Neural crest cell (in vitro differentiated cells): ENCODE measurements at places on chromosomes 6 and 20.

GRCh38 chr6:28824793-28825731 is 98.7 kb downstream of the TRIM27 start:
- no peak for DNase-seq

DNA sequence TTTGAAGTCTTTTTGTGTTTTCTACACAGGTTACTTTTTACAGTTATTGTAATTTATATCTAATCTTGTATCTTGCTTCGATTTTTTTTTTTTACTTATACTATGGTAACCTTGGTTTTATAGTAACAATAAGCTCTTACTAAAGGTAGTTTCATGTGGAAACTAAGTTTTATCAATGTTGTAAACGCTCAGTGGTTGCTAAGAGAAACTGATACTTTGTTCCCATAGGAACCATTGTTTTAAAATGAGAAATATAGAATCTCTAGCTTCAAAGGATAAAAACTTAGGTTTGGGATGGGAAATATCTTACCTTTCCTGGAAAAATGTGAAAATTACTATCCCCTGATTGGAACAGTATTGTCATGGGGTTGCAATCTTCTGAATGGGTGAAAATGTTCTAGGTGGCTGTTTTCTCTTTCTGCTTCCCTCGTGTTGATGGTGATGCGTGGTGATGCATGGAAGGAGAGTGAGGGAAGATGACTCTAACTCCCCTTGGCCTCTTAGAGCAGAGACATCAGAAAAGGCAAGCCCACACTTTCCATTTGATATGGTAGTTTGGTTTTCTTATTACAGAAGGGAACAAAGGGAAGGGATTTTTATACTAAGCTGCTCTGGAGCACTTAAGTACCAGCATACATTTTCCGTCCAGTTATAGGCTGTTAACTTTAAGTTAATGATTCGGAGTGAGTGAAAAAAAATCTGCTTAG is 23.5 kb upstream of the BACH2 start:
- DNase-seq = no peak

GRCh38 chr20:56091628-56092234 is 86.4 kb upstream of the CBLN4 start:
- no peak for DNase-seq

- DNase-seq = no peak
Observed at GRCh38 chr6:160420253-160420968, 72.2 kb downstream of the SLC22A3 start.

- no peak for DNase-seq
Observed at GRCh38 chr6:14061643-14062042, 55.9 kb upstream of the CD83 start.

- DNase-seq = no peak
Observed at GRCh38 chr6:53894091-53894490, 99.3 kb downstream of the LRRC1 start.

DNA sequence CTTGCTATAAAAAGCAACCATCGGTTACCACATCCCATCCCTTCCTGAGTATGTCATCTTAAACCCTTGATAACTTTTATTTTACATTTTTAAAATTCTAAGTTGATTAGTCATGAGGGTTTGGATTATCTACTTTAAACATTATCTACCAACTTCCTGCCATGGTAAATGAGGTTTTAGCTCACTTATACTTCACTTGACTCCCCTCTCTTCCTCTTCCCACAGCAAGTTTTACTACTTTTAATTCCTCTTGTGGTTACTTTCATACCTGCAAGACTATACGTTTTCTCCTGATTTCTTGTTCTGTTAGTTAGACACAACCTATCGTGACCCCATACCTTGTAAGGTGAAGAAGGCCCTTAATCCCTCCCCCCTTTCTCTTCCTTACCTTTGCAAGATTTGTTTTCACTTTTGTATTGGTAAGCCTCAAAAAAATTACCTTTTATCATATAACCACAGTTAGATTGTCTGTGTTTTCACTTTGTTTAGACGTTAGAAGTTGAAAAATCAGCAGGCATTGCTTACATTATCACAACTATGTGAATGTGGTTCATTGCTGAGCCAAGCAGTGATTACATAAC is 60.1 kb upstream of the OGFRL1 start:
- DNase-seq = no peak

DNA sequence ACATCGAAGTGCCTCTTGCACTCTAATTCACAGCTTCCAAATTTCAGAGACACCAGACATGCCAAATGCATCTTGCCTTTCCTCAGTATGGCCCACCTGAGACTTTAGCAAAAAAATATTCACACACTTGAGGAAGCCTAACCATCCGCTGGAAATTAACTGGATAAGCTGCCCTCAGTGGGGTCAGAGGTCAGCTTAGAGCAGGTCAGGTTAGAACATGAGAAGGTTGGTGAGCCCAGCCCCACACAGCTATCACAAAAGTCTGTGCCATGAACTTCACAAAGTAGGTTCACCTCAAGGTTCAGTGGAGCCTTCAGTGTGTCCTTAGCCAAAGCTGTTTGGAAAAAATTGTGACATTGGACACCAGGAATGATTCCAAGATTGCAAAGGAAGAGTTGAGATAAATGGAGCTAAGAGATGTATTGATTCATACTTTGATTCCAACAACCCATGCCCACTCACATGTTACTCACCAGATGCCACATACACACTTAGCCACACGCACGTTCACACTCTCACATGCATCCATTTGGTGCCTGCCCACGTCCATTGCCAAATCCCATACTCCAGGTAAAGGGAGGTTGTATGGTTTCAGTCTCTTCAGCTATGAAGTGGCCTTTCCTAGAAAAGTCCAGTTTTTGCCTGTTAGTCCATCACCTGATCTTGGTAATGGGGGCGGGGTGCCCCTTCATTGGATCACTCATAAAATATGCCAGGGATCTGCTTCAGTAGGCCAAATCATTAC is 11.1 kb downstream of the BAK1 start:
- no peak for DNase-seq

- no peak for DNase-seq
Observed at GRCh38 chr6:25130518-25130917, 148.7 kb upstream of the CARMIL1 start.

DNA sequence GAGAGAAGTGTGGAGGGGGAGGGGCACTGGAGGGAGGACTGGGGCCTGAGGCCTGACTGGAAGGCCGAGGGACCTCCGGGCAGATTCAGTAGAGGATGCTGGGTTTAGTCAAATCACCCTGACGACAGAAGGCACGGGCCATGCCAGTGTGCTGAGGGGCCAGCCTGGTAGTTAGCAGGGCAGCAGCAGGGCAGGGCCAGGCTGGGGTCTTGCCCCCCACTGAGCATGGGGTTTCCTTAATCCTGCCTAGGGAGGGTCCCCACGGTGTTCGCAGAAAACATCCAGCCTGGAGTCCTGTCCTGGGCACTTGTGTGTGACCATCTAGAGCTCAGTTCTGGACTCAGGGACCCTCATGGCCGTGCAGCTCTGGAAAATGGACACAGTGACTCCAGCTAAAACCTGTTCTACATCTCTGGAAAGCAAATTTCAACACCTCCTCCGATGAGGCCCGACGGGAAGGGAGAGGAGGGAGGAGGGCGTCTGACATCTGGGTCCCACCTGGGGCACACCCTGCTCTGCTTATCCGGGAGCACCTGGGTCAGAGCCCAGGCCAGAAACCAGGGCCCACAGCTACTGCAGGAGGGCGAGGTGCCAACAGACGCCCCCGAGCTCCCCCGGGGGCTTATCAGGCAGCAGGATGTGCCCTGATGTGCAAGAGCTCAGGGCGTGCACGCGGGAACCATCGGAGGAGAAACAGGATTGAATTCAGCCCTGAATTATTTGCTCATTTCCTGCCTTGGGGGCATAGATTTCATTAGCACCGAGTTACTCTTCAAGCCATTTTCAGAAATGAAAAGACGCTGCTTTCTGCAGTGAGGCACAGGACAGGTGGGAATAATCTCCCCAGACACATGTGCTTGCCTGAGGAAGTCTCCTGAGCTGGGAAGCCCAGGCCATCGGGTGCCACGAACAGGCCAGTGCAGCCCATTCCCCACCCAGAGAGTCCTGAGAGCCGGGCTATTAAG is 78.0 kb upstream of the MPC1 start:
- DNase-seq = no peak

DNA sequence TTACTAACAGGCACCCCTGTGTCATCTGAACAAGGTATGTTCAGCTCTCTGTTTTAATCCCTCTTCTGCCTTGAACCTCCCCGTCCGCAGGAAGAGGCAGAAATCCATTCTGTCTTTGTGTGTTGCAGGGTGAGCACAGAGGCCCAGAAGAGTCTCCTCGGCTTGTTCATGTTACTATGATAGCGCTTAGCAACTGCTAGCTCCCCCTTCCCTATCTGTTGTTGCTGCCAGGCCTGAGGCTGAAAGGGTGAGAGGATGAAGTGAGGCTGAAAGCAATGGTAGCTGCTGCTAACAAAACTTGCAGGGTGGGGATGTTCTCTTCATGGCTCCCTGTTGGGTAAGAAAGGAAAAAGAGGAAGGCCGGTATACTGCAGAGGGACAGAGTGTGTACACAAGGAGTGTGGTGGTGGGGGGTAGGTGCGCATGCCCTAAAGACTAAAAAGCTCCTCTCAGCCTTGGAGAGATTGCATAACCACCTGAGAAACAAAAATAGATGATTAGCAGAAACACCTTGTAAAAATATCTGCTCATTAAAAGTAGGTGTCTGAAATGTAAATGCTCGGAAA is 55.2 kb upstream of the CITED2 start:
- DNase-seq = peak; percentile 4

- DNase-seq = no peak
Observed at GRCh38 chr6:119043783-119044182, 34.7 kb downstream of the FAM184A start.

- DNase-seq = peak; percentile 26
Observed at GRCh38 chr6:52551483-52552277, 25.2 kb downstream of the TRAM2 start.

DNA sequence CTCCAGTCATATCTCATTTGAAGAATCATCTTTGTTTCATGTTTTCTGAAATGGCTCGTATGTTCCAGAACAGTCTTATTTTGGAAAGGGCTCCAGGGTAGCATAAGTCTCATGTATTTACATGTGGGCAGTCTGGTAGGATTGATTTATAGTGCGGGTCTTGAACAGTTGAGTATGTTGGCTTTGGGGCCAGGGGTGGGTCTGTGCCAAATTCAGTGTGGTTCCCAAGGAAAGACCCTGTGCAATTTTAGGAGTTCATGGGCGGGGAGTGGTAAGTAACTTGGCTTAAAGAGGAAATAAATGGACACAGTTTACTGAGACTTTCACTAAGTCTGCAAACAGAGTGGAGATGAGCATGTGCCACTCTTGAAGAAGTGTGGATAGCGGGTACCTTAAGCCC is 7.7 kb downstream of the FNDC1 start:
- DNase-seq = no peak

- DNase-seq = no peak
Observed at GRCh38 chr6:27720607-27721580, 191.3 kb downstream of the OR2B2 start.

- DNase-seq = no peak
Observed at GRCh38 chr6:147910281-147910680, 401.8 kb downstream of the SAMD5 start.

- no peak for DNase-seq
Observed at GRCh38 chr6:593907-594212, 63.0 kb downstream of the HUS1B start.

- DNase-seq = no peak
Observed at GRCh38 chr20:52031206-52031562, 160.4 kb downstream of the ZFP64 start.

GRCh38 chr6:163940705-163941623 is 526.4 kb downstream of the QKI start:
- no peak for DNase-seq

DNA sequence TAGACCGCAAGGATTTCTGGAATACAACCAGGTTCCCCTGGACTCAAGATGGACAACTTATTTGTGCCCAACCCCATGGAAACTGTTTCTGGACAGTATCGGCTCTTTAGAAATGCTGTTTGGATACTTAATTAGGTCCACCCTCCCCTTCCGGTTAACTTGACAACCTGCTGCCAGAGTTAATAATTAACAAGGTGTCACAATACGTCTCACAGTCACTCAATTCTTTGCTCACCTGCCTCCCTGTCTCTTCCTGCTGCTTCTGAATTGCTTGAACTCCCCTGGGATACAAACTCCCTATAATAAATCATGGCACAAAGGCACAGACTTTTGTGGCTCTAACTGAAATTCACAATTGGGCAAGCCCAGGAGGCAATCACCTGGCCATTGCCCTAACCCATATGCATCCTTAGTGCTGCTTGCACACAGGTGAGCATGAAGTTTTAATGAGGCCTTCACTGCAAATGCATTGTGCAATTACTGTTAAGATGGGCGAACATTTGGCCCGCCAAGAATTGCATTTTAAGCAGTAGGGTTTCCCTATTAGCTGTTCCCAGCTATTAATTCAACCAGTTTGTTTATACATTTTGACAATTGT is 504.4 kb upstream of the NOX3 start:
- DNase-seq = no peak

- DNase-seq = no peak
Observed at GRCh38 chr20:48681201-48681872, 146.5 kb downstream of the PREX1 start.

DNA sequence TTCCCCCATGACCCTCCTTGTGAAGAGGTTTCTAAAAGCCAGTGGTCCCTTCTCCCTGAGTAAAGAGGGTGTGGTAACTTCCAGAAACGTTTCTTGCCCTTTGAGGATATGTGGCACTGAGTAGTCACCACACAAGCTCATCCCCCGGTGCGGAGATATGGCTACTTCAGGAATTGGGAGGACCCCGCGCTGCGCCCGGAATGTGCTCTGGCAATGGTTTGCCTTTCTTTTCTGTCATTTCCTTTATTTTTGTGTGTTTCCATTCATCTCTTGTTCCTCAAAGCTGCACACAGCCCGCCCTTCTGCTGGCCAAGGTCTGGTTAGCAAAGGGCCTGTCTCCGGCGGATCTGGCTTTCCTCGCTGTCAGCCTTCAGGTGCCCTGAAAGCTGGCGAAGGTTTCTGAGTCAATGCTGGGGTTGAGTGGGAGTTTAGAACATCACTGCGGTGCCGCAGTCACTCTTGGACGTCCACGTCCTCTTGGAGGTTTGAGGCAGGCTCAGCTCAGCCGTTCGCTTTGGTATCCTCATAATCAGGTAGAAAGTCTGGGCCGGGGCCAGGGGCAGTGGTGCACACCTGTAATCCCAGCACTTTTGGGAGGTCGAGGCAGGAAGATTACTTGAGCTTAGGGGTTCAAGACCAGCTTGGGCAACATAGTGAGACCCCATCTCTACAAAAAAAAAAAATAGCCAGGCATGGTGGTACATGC is 67.2 kb downstream of the TCP11 start:
- DNase-seq = no peak

- no peak for DNase-seq
Observed at GRCh38 chr20:14609328-14610221, 272.2 kb upstream of the FLRT3 start.

DNA sequence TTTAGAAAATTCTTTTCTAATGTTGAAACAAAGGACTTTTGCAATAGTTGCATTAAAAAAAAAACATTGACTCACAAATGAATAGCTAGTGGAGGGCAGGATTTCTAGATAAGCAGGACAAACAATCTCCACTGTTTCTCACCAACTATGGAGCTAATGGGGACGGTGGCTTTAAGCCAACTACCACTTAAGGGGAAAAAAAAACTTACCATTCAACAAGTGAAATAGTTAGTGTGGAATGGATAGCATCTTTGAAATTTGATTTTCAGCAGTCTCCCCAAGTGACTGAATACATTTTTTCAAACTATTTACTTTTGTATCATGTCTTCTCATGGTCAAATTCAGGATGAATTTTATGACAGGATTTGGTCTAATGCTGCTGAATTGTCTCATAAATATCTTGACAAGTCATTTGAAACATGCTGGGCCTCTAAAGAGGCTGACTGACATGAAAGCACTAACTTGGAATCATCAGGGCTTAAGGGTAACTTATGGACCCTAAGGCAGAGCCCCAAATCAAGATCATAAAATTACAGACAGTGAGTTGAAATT is 100.5 kb downstream of the EYA4 start:
- no peak for DNase-seq

- no peak for DNase-seq
Observed at GRCh38 chr20:63208346-63208909, 7.5 kb downstream of the YTHDF1 start.
